ENCODE measurements at places on chromosomes 7 and 10.
A peak's percentile ranks its signal among the peaks of the same experiment; 100 is the strongest.

DNA sequence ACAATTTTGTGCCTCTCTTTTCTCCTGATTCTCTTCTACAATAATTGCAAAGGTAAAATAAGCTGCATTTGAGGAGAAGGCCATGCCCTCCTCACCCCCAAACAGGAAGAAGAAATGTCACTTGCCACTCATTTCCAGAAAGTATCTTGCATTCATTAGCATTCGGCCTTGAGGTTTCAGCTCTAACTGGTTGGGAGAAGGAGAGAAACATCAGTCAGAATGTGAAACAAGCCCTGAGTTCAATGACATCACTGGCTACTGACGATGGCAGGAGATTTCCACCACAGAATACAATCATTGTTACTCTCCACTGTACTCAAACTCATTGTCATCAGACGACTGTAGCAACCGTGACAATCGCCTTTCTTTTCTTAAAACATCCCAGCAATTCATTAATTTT, 72.8 kb downstream of the PRKCQ start:
- peak; percentile 90 for DNase-seq

- no peak for DNase-seq
Observed at GRCh38 chr10:131630772-131631258, 270.0 kb upstream of the PPP2R2D start.

DNA sequence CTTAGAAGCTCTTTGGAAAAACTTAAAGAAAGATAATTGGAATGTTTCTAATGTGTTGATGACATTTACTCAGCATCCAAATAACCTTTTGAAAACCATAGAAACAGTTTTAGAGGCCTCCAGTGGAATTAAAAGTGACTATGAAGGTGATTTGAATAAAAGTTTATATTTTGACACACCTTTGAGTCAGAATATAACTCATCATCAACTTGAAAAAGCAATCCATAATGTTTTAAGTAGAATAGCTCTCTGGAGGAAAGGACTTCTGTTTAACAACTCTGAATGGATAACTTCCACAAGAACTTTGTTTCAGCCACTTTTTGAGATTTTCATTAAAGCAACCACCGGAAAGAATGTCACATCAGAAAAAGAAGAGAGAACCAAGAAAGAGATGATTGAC, 108.2 kb downstream of the ABCA13 start:
- DNase-seq, result no peak

GRCh38 chr7:30240106-30240800, 44.1 kb upstream of the ZNRF2 start:
- DNase-seq, result no peak

GRCh38 chr10:116209781-116210180, 63.2 kb downstream of the GFRA1 start:
- no peak for DNase-seq

GRCh38 chr7:29228289-29229011, 33.9 kb downstream of the CHN2 start:
- no peak for DNase-seq

DNA sequence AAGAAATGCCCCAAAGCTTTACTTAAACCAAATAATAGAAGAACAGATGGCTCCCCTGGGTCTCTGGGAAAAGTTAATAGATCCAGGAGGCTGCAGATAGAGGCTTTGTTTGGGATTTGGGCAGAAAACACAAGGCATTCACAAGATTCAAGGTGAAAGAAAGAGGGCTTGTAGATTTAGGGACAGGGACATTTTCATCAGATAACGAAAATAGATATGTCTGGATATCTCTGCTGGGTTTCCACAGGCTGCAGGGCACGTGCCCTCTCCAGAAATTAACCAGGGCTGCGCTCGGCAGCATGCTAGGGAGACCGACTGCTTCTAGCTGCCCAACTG, 14.9 kb downstream of the CARD11 start:
- DNase-seq, result no peak

DNA sequence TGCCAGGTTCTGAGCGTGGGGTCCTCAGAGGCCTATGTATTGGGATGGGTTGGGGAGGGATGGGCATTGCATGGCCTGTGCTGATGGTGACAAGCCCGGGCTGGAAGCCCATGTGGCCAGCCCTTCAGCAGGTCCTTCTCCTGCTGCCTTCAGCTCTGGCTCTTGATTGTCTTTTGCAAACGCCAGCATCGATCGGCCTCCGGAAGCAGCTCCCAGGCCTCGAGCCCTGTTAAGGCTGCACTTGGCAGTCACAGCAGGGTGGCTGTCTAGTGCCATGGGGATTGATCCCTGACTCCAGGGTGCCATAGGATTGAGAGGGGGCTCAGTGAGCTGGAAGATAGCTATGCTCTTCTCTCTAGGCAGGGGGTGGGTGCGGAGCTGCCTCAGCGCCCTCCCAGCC, 51.4 kb downstream of the CDH23 start:
- DNase-seq, result no peak

DNA sequence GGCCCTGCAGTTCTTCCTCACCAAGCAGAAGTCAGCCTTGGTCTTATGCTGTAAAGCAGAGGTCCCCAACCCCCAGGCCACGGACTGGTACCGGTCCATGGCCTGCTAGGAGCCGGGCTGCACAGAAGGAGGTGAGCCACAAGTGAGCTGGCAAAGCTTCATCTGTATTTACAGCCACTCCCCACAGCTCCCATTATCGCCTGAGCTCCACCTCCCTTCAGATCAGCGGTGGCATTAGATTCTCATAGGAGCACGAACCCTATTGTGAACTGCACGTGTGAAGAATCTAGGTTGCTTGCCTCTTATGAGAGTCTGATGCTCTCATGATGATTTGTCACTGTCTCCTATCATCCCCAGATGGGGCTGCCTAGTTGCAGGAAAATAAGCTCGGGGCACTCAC, 87.6 kb upstream of the NEBL start:
- DNase-seq, result no peak

- no peak for DNase-seq
Observed at GRCh38 chr7:102393467-102393866, 2.7 kb upstream of the PRKRIP1 start.

GRCh38 chr7:45401155-45401554, 173.0 kb upstream of the ADCY1 start:
- no peak for DNase-seq

DNA sequence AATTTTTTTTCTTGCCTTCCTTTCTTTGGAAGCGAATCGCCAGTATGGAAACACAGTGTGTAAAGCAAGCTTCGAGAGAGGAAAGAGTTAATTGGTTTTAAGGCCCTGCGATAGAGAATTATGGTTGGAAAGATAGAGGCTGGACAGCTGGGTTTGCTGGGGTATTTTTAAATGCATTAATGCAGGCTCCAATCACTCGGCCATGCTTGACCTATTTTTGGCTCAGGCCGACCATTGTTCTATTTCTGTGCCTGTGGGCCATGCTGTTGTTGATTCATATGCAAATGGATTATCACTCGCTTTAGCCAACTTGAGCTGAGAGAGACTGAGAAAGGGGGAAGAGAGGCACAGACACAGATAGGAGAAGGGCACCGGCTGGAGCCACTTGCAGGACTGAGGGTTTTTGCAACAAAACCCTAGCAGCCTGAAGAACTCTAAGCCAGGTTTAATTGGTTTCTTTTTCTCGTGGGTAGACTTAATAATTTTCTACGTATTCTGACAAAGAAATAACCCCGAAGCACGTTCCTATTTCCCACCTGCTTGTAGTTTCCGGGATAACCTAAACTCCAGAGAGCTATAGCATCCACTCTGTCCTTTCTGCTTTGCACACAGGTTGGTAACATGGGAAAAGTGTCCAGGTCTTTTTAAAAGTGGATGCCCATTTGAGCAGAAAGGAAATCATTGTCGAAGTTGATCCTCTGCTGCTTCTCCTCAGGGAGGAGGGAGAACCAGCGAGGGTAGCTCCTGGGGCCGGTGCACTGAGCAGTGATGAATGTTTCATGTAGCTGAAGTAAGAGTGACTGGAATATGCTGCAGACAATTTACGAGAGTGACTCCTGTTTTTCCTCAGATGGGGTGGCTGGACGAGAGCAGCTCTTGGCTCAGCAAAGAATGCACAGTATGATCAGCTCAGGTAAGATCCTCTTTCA, at the start of gene HDAC9:
HDAC9 (plus strand) TSS at position 338 of the 929 bp plus-strand sequence; CDS start at position 892, 554 bp downstream.
- peak; percentile 92 for DNase-seq

- DNase-seq, result no peak
Observed at GRCh38 chr7:15204421-15204820, 301.9 kb upstream of the DGKB start.

DNA sequence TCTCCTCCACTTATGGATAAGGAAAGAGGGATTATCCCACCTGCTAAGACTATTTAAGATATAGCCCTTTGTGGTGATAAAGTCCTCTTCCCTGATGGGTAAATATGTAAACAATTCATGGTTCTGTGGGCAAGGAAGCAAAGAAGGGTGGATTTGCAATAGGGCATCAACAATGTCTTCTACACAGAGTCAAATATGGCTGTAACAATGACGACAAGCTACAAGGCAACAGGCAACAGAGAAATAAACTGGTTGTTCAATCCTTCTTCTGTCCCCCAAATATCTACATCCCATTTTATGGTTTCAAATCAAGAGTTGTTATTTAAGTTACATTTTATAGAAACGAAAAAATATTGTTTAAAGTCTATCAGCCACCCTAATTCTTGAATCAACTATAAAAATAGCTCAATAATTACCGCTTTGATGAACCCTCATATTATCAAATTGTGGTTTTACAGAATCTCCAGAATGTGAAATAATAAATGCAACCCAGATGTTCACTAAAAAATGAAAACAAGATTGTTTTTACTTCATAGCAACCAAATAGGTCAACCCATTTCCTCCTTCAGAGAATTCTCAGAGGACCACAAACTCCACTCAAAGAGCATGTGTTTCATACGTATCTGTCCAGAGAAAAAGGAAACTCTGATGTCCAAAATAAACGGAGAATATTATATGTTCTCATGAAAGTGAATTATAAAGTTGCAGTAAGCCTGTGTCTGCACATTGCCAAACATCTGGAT, 13.8 kb downstream of the CYTH3 start:
- DNase-seq, result no peak

DNA sequence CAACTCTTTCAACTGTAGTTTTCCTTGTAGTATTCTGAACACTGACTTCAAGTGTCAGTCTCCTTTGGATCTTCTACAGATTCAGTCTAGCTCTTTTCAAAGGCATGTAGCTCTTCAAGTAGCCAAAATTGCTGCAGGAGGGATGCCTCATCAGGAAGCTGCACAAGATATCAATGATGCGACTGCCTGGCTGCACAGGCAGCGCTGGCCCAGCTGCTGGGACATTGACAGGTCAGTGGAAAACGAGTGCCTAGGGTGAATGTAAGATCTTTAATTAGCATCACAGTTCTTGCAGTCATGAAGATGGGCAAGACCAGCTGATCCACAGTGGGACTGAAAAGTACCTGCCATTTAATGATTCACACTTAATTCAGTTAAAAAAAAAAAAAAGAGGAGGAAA, 167.6 kb downstream of the ANK3 start:
- DNase-seq, result no peak

DNA sequence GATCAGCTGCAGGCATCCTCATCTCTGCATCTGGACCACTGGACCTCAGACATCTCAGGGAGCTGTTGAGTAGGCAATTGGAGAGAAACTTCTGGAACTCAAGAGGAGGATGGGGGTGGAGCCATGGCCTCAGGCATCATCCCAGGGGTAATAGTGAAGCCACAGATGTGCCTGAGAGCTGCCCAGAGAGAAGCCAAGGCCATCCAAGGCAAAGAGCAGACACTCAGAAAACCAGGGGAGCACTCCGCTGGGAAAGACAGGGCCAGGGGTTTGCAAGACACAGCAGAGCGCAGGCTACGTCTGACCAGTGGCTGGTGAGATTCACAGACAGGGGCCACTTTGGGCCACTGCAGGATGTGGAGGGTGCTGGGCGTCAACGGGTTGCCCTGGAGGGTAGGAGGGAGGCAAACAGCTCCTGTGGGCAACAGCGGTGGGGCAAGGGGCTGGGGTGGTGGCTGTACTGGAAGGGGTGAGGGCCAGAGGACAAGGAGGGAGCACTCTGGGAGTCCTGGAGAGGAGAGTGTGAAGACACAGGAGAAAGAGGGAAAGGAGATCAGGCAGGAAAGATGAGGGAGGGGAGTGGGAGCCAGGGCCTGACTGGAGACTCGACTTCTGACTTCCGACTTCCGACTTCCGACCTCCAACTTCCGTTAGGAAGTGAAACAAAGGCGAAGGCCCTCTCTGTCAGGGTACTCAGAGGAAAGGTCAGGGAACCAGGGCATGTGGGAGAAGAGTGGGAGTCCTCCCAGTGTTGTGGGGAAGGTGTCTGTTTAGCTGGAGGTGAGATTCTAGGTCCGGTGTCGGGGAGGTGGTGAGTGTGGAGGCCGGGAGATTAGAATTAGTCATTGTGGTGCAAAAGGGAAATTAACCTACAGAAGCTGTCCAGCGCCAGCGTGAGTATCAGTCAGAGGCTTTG, 69.7 kb upstream of the ANTXRL start:
- no peak for DNase-seq

DNA sequence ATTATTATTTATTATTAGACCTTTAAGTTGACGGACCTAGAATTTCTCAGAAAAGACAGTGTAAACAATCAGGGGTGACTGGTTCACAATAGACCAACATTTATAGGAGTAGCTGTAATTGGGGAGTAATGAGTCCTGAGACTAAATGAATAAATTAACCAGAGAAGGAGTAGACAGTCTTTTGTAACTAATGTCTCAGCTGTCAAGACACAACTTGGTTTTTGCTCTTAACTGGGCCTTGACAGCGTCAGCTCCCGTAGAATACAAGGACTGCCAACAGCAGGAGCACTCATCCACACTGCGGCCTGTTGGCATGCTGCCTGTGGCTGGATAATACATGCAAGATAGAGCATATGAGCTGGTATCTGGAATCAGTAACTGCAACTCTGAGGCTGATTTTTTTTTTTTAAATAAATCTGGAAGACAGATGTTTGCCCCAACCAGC, 123.9 kb downstream of the CACNA2D1 start:
- DNase-seq, result peak; percentile 89

GRCh38 chr7:102424129-102424551, 9.2 kb upstream of the ORAI2 start:
- DNase-seq, result no peak

- DNase-seq, result no peak
Observed at GRCh38 chr10:131920151-131920550, 19.3 kb downstream of the PPP2R2D start.

GRCh38 chr7:55484241-55484640, 88.1 kb downstream of the VOPP1 start:
- DNase-seq, result no peak

GRCh38 chr10:111890046-111890445, 293.5 kb downstream of the GPAM start:
- no peak for DNase-seq

DNA sequence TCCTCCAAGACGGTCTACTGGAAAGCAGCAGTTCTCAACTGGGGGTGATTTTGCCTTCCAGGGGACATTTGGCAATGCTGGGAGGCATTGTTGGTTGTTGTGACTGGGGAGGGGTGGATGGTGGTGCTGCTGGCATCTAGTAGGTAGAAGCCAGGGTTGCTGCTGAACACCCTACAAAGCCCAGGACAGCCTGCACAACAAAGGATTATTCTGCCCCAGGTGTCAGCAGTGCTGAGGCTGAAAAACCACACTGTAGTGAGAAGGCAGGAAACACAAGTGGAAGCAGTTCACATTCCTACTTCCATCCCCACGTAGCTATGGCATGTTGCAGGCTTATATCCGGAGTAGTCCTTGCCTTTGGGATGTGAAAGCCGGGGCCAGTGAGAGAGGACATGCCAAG, 86.9 kb downstream of the AOAH start:
- DNase-seq, result no peak

- DNase-seq, result no peak
Observed at GRCh38 chr10:44960088-44960460, 472 bp downstream of the RASSF4 start.

Measured in globus pallidus (tissue), 1 donor.